T-helper 17 cell (primary cell): ENCODE measurements at places on chromosomes 1 and 21. TPM values are rescaled to one million over a fixed set of nuclear protein-coding genes. Genes with fewer than 3 reads are reported as not detected.

DNA sequence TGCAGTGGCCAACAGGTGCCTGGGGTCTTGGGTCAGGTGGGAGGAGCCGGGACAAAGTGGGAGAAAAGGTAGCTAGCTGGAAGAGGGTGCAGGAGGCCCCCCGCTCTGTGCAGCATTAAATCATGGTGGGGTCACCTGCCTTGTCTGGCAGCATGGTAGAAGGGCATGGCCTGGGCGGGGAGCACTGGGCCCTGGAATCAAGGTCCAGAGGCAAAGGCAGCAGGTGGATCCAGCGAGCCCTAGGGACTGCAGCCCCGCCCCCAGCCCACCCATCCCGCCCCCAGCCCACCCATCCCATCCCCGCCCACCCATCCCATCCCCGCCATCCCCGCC lies 16.7 kb upstream of the TTLL10 start:
- H3K27ac ChIP-seq = no peak overlapping the region
- H3K4me1 ChIP-seq = no peaks in the 10 kb centered on the region
- H3K36me3 ChIP-seq = no peaks in the 10 kb centered on the region
- no peak for DNase-seq
- peak overlapping the region; percentile 77 for H3K4me3 ChIP-seq
- no peaks in the 10 kb centered on the region for H3K27me3 ChIP-seq

DNA sequence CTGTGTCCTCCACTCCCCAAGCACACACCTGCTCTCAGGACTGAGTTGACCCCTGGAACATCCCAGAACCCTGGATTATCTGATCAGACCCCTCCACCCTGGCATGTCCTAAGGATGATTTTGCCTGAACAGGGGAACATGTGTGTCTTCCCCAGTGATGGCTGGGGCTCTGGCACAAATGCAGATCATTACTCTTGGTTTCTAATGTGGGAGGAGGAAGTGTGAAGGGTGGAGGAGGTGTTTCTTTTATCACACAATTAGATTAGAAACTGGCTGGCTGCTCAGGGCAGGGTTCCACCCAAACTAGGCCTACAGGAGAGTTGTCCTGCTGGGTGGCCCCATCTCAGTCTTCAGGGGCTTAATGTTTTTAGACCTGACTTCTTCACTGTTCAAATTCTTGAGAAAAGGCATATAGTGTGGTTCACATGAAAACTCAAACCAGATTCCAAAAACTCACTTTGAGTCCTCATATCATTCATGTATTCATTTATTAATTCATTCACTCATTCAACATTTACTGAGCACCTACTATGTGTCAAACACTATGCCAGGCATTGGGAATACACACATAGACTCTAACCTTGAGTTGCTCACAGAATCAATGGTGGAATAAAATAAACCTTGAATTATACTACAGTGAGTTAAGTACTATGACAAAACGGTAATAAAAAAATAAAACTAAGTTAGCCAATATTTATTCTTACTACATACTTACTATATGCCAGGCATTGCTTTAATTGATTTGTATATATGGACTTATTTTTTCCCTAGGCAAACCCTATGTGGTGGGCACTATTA lies 221.8 kb upstream of the JUN start:
- H3K4me1 ChIP-seq = peaks cover 12% of the 10 kb centered on the region
- no peak overlapping the region for H3K27ac ChIP-seq
- H3K36me3 ChIP-seq = no peaks in the 10 kb centered on the region
- no peak overlapping the region for H3K4me3 ChIP-seq
- DNase-seq = no peak

TMOD4 gene
- total RNA-seq = 1.0 TPM

CFAP107 gene
- total RNA-seq = not detected

SYT6 gene
- 0.10 TPM for total RNA-seq

GLIS1 gene
- not detected for total RNA-seq

SH3BGR gene
- total RNA-seq = 0.57 TPM

DNA sequence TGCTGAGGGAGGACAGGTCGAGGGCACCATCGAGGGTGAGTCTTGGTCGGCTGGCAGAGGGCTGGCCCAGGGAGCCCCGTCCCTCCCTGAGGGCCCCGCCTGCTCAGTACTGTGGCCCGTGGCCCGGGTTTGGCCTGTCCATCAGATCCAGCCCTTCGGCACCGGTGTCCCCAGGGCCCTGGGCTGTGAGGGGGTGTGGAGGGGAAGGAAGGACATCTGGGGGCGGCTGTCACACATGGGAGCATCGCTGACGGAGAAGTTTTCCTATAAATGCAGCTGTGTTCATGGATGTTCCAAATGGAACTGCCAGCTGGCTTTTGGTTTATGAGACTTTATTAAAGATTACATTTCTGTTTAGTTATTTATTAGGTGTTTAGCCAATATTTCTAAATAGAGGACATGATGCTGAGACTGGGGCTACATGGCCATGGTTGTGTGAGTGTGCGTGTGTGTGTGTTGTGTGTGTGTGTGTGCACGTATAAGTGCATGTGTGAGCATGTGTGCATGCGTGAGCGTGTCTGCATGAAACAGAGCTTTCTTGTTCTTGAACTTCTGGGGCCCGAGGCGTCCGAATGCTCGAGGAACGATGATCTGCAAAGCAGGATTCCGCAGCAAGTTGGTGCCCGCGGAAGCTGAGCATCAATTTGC lies 54.3 kb downstream of the SLX9 start:
- no peak for DNase-seq
- no peak overlapping the region for H3K4me3 ChIP-seq
- H3K27me3 ChIP-seq = no peaks in the 10 kb centered on the region
- no peak overlapping the region for H3K27ac ChIP-seq

DNA sequence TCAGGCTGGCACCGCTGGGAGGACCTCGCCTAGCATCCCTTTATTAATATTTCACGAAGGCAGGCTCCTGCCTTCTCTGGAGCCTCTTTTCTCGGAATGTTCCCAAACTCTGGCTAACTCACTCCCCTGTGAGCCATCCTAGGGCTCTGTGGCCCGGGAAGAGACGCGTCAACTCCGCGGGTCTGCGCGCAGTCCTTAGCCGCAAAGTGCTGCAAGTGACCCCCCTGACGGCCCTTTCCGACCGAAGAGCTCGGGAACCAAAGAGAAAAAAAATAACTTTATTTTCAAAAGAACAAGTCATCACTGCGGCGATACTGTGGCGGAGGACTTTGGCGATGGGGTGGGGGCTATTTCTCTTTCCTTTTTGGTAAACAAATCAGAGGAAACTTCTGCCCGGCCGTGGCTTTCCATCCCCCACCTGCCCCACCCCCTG lies 14.6 kb downstream of the NR5A2 start:
- H3K4me1 ChIP-seq = peaks cover 14% of the 10 kb centered on the region
- DNase-seq = no peak
- peaks cover 64% of the 10 kb centered on the region for H3K27me3 ChIP-seq
- H3K36me3 ChIP-seq = peaks cover 3% of the 10 kb centered on the region
- H3K27ac ChIP-seq = no peak overlapping the region
- H3K4me3 ChIP-seq = peak overlapping the region; percentile 28

- no peak overlapping the region for H3K27ac ChIP-seq
- peaks cover 2% of the 10 kb centered on the region for H3K36me3 ChIP-seq
- DNase-seq = no peak
- no peaks in the 10 kb centered on the region for H3K4me1 ChIP-seq
Observed at GRCh38 chr1:93810316-93810715, 68.7 kb downstream of the DNTTIP2 start.

GRCh38 chr1:8493916-8494540 lies 176.1 kb downstream of the SLC45A1 start:
- no peak overlapping the region for H3K4me3 ChIP-seq
- peaks cover 6% of the 10 kb centered on the region for H3K4me1 ChIP-seq
- no peak for DNase-seq
- no peaks in the 10 kb centered on the region for H3K36me3 ChIP-seq
- H3K27me3 ChIP-seq = no peaks in the 10 kb centered on the region

- no peak overlapping the region for H3K4me3 ChIP-seq
- H3K27ac ChIP-seq = no peak overlapping the region
- H3K4me1 ChIP-seq = no peaks in the 10 kb centered on the region
- H3K36me3 ChIP-seq = no peaks in the 10 kb centered on the region
Observed at GRCh38 chr1:85609976-85610375, 29.4 kb downstream of the CCN1 start.

- H3K27me3 ChIP-seq = no peaks in the 10 kb centered on the region
- no peak overlapping the region for H3K27ac ChIP-seq
- no peak for DNase-seq
- H3K4me1 ChIP-seq = peaks cover 16% of the 10 kb centered on the region
Observed at GRCh38 chr1:33143176-33143575, 38.7 kb downstream of the TRIM62 start.

OR2L2 gene
- total RNA-seq = 0.21 TPM

DISC1 gene
- 17.4 TPM for total RNA-seq

GRCh38 chr1:118627435-118627834 lies 360.7 kb downstream of the TBX15 start:
- DNase-seq = no peak
- H3K36me3 ChIP-seq = no peaks in the 10 kb centered on the region
- H3K27me3 ChIP-seq = no peaks in the 10 kb centered on the region

- no peaks in the 10 kb centered on the region for H3K4me1 ChIP-seq
- no peaks in the 10 kb centered on the region for H3K36me3 ChIP-seq
- H3K4me3 ChIP-seq = no peak overlapping the region
- DNase-seq = no peak
- peaks cover 3% of the 10 kb centered on the region for H3K27me3 ChIP-seq
- H3K27ac ChIP-seq = no peak overlapping the region
Observed at GRCh38 chr1:100661176-100661575, 58.4 kb upstream of the VCAM1 start.

RGS18 gene
- 6.3 TPM for total RNA-seq

DNA sequence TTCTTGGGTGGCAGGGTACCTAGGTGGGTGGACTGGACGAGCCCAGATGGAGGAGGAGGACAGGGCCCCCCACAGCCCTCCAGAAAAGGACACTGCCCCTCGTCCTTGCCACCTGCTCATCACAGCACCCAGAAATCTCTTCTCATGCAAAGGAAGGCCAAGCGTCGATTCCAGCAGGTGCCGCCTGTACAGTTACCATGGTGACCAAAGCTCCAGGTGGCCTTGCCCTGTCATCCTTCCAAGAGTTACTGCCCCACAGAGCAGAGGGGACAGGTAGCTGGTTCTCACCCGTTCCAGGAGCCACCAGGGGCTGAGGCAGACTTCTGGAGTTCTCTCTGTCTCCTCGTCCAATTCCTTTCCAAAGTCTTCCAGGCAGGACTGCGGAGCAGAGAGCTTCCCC lies 119.9 kb upstream of the VAMP3 start:
- no peak overlapping the region for H3K4me3 ChIP-seq
- no peaks in the 10 kb centered on the region for H3K27me3 ChIP-seq
- H3K36me3 ChIP-seq = peaks cover 5% of the 10 kb centered on the region
- H3K4me1 ChIP-seq = peaks cover 9% of the 10 kb centered on the region

DNA sequence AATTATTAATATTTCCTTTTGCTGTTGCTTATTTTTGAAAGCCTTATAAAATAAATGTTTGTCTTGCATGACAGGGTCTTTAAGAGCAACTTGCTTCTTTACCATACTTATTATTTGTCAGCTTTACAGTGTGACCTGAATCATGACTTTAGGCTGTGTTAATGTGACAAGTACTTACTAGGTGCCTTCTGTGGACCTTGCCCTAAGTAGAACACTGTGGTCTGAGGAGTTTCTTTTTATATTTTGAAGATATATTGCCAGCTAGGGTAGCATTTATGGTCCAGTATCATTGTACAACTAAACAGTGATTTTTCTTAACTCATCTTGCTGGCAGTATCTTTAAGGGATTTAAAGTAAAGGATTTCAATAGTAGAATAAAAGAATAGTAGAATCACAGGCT lies 45.4 kb upstream of the LAMC2 start:
- peaks cover 2% of the 10 kb centered on the region for H3K4me1 ChIP-seq
- no peak overlapping the region for H3K27ac ChIP-seq
- DNase-seq = no peak
- peaks cover 20% of the 10 kb centered on the region for H3K27me3 ChIP-seq

SERPINC1 gene
- total RNA-seq = not detected

GJA9 gene
- not detected for total RNA-seq

SEC16B gene
- total RNA-seq = not detected

CLDN19 gene
- not detected for total RNA-seq

CLCA1 gene
- not detected for total RNA-seq

WNT3A gene
- not detected for total RNA-seq

GRCh38 chr1:70892930-70893329 lies 154.7 kb downstream of the PTGER3 start:
- no peaks in the 10 kb centered on the region for H3K36me3 ChIP-seq
- H3K27me3 ChIP-seq = no peaks in the 10 kb centered on the region
- no peak overlapping the region for H3K27ac ChIP-seq

BROX gene
- total RNA-seq = 54.0 TPM

CD5L gene
- total RNA-seq = not detected

DNA sequence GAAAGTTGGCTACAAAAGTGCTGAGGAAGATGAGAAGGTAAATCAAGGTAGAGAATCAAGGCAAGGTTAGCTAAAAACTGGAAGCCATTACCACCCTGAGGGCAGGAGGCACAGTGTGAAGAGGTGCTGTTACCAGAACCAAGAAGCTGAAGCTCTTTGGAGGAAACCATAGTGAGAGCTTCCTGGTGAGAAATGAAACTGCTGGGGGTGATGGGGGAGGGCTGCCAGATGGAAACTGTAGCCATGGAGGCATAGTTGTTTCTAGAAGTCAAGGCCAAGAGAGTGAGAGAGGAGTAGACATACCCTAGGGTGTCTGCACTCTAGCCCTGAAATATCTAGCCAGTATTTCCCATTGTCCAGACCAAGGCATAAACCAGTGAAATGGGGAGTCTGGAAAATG lies 28.7 kb downstream of the IFI44 start:
- H3K4me3 ChIP-seq = no peak overlapping the region
- peaks cover 21% of the 10 kb centered on the region for H3K27me3 ChIP-seq
- no peaks in the 10 kb centered on the region for H3K36me3 ChIP-seq
- H3K27ac ChIP-seq = no peak overlapping the region
- peaks cover 8% of the 10 kb centered on the region for H3K4me1 ChIP-seq

DNA sequence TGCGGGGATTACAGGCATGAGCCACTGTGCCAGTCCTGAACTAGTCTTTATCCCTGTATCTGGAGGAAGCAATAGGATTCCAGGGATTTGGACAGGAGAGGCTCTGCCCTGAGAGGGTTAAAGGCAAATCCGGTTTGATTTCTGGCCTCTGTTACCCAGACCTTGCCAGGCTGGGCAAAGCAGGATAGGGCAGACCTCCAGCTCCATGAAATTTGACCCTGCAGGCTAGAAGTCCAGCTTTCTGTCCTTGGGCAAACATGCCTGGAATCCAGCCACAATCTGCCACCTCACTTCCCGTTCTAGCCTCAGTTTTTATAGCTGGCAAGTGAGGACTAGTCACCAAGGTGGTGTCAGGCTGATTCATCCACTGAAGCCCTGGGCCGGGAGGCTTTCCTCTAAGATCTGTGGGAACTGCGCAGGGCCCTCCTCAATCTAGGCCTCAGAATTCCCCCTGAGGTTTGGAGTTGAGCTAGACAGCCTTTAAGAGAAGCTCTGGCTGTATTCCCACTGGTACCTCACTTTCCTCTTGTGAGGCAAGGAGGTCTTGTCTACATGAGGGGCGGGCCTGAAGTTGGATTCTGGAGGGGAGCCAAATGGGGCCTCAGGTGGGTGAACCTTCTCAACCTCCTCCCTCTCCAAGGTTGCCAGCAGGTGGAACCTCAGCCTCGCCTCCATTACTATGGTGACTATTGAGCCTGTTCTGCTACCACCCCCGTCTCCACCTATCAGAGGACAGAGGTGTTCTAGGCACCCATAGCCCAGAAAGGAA lies 7.0 kb upstream of the P3R3URF start:
- no peaks in the 10 kb centered on the region for H3K27me3 ChIP-seq
- H3K4me1 ChIP-seq = peaks cover 16% of the 10 kb centered on the region
- no peak overlapping the region for H3K27ac ChIP-seq

GRCh38 chr1:8460784-8461183 lies 142.9 kb downstream of the SLC45A1 start:
- no peak overlapping the region for H3K4me3 ChIP-seq
- H3K36me3 ChIP-seq = peaks cover 3% of the 10 kb centered on the region
- peaks cover 28% of the 10 kb centered on the region for H3K4me1 ChIP-seq
- no peak for DNase-seq

ITGB2 gene
- 359 TPM for total RNA-seq

HTR6 gene
- 0.17 TPM for total RNA-seq
